SK-N-SH (cell line): ENCODE measurements at places on chromosomes 7 and 10. TPM values are rescaled to one million over a fixed set of nuclear protein-coding genes. Genes with fewer than 3 reads are reported as not detected.

- H3K4me1 ChIP-seq, result no peaks in the 10 kb centered on the region
- no peaks in the 10 kb centered on the region for H3K36me3 ChIP-seq
- no peak overlapping the region for H3K4me3 ChIP-seq
- no peaks in the 10 kb centered on the region for H3K27me3 ChIP-seq
- DNase-seq, result no peak
- no peak overlapping the region for H3K27ac ChIP-seq
These were observed 74.8 kb downstream of the ADARB2 start for GRCh38 chr10:1662438-1663025.

GRCh38 chr7:90708841-90709317 is 112.8 kb downstream of the CDK14 start:
- DNase-seq, result no peak
- no peaks in the 10 kb centered on the region for H3K27me3 ChIP-seq
- no peak overlapping the region for H3K27ac ChIP-seq
- no peak overlapping the region for H3K4me3 ChIP-seq

- H3K4me1 ChIP-seq, result no peaks in the 10 kb centered on the region
- H3K27ac ChIP-seq, result no peak overlapping the region
- no peaks in the 10 kb centered on the region for H3K36me3 ChIP-seq
- H3K4me3 ChIP-seq, result no peak overlapping the region
- no peak for DNase-seq
These were observed 225.3 kb downstream of the SKAP2 start for GRCh38 chr7:26639111-26639510.

DNA sequence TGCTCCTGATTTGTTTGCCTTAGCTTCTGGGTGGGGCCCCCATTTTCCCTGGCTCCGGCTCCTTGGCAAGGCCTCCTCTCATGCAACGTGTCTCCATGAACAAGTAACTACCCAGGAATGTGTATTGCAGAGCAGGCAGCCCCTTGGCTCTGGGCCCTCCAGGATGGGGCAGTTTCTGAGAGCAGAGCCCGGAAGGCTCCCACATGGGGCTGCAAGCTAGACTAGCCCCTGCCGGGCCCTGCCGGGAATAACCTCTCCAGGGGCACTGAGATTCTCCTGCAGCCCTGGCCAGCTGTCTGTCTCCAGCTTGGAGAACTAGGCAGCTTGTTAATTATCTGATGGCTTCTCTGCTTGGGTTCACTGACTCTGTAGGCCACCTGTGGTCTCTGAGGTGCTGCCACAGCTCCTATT is 184.0 kb upstream of the INHBA start:
- peaks cover 19% of the 10 kb centered on the region for H3K4me1 ChIP-seq
- H3K4me3 ChIP-seq, result no peak overlapping the region
- no peak for DNase-seq
- H3K27ac ChIP-seq, result peak overlapping the region; percentile 71
- H3K27me3 ChIP-seq, result no peaks in the 10 kb centered on the region

DNA sequence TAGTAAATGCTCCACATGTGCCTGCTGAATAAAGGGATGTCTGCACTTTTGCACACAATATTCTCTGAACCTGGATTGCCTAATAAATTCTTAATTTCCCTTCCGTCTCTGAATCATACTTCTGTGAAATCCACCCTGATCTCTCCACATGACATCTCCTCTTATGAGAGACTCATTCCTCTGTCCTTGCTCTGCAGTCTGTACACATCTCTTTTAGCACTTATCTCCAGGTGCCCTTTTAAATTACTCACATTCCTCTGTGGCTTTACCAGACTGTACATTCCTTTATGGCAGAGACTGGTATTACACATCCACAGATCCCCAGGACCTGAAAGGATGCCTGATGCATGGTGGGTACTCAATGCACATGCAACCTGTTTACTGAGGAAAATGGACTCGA is 527.6 kb downstream of the PHTF2 start:
- H3K27ac ChIP-seq, result peak overlapping the region; percentile 70
- H3K36me3 ChIP-seq, result no peaks in the 10 kb centered on the region
- peaks cover 31% of the 10 kb centered on the region for H3K4me1 ChIP-seq
- DNase-seq, result no peak

GRCh38 chr7:159122276-159122675 is 22.4 kb downstream of the VIPR2 start:
- no peaks in the 10 kb centered on the region for H3K27me3 ChIP-seq
- H3K4me1 ChIP-seq, result no peaks in the 10 kb centered on the region
- DNase-seq, result no peak
- no peak overlapping the region for H3K4me3 ChIP-seq
- H3K36me3 ChIP-seq, result no peaks in the 10 kb centered on the region

DNA sequence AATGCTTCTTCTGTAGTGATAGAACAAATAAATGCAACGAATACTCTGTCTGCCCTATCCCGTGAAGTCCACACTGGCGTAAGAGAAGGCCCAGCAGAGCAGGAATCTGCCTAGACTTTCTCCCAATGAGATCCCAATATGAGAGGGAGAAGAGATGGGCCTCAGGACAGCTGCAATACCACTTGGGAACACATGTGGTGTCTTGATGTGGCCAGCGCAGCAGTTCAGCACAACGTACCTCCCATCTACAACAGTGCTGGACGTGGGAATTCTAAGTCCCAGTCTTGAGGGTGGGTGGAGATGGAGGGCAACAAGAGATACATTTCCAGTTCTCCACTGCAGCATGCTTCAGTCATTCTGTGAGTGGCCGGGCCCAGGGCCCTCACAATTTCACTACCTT is 45.8 kb downstream of the FIGNL1 start:
- peak; percentile 57 for DNase-seq
- H3K27ac ChIP-seq, result no peak overlapping the region
- peaks cover 9% of the 10 kb centered on the region; the same call in 1 of the 2 replicates for H3K4me1 ChIP-seq
- peaks cover 51% of the 10 kb centered on the region for H3K27me3 ChIP-seq

DNA sequence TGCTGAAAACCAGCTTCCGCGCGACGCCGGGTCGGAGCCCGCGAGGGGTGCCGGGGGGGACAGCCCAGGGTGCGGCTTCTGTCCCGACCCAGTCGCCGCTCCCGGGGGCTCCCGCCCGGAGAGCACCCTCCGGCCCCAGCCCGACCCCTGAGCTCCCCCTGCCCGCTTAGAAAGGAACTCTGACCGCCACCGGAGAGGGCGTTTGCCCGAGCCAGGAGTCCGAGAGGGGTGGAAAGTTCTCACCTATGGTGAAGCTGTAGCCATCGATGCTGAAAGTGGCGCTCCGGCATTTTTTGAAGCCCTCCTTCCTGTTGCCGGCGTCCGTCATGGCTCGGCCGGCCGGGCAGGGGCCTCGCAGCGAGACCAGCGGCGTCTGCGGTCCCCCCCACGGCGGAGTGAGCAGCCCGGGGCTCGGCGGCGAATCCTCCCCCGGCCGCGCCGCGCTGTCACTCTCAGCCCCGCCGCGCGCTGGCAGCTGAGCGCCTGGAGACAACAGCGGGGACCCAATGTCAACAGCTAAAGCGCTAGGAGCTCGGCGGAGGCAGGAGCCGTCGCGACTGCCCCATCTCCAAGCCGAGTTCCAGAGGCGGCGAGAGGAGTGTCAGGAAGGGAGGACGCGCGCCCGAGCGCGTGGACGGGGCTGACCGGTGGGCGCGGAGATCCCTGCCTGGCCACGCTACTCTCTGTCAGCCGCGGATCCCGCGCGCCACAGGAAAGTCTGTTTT is 191.6 kb downstream of the LSM5 start:
- no peak overlapping the region for H3K27ac ChIP-seq
- peak overlapping the region; percentile 18; the same call in 1 of the 2 replicates for H3K4me3 ChIP-seq
- peak; percentile 43 for DNase-seq
- H3K36me3 ChIP-seq, result no peaks in the 10 kb centered on the region
- peaks cover 52% of the 10 kb centered on the region for H3K27me3 ChIP-seq

Gene MARVELD1
- 53.0 and 53.8 TPM in 2 replicates for polyA plus RNA-seq

Gene GRM8
- polyA plus RNA-seq, result 0.10 and 0.15 TPM in 2 replicates

Gene DNAH11
- 0.77 and 1.2 TPM in 2 replicates for polyA plus RNA-seq

Gene DMBT1
- not detected in 2 replicates for polyA plus RNA-seq
